ENCODE measurements at places on chromosomes 1 and 21.

DNA sequence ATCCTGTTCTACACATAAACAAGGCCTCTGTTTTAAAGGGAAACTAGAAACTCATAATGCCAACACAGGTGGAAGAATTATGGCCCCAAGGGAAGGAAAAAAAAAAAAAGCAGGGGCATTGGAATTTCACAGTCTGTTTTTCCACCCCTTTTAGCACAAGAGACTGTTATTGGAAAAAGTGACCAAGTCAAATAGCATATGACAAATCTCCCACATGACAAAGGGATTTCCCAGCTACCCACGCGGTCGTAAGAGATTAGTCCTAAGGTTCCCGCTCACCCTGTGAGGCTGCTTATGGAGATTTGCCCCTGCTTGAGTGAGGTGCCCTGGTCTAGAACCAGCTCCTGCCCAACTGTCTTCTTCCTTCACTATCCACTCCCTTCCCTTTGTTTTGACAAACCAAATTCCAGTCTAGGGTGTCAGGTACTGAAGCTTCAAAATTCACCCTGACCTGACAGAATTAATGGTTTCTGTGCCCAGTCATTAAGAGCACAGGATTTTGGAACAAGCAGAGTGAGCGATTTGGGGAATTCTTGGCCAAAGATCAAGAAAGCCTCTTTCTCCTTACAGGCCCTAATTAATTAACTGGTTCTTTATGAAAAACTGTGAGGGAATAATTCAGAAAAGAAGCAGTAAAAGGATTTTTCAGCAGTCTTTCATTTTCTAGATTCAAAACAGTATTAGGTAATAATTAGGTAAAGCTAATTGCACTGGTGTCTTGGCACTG, 107.3 kb downstream of the NMNAT2 start:
- DNase-seq, result no peak

DNA sequence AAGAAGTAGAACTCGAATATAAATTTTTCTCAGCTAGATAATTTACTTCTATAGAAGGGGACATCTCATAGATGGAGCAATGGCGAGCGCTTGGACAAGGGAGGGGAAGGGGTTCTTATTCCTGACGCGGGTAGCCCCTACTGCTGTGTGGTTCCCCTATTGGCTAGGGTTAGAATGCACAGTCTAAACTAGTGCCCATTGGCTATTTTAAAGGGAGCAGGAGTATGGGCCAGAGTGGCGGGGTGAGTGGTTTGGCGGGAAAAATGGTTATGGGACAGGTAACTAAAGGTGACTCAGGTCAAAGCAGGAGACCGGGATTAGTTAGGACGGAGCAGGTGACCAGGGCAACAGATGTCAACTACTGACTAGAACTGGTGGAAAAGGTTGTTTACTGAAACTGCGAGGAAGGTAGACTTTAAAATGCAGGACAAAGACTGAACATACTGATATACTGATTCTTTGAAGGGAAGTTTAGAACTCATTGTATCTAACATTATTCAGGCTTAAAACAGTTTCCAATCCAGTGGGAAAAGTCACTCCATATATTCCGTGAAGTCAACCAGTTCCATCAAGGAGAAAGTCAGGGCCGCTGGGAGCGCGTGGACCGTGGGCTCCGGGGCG, 940 bp upstream of the ATAD3A start:
- peak; percentile 38 for DNase-seq

DNA sequence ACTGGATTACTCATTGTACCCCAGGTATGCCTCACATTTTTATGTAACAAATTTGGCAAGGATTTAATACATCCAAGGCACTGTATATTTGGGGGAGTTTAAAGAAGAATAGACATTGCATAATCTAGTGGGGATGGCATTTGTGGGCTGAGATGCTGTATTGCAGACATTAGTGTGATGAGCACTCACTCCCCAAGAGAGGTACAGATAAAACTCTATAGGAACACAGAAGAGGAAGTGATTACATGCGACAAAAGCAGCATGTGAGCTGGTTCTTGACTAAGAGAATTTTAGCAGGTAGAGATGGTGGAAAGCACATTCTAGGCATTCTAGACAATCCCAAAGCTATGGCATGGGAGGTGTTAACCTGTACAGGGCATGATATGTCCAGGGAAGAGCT, 24.2 kb upstream of the CDC14A start:
- no peak for DNase-seq

- peak; percentile 45 for DNase-seq
Measured at GRCh38 chr1:156602557-156602993, 1.3 kb upstream of the GPATCH4 start.

- no peak for DNase-seq
Measured at GRCh38 chr1:2595261-2595811, 8.8 kb downstream of the PRXL2B start.

DNA sequence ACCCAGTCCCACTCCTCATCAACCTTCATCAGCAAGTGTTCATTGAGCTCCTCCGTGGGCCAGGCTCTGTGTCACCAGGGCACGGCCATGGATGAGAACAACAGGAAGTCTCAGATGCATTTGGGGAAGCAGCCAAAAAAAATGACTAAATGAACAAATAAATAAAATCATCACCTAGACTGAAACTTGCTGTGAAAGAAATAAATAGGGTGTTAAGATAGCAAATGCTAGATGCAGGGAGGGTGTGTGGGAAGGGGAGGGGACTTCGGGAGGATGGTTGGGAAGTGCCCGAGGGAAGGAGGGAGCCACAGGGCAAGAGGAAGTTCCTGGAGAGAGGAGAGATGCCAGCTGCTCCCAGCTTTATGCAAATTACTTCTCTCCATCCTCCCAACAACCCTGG, 696.7 kb downstream of the PTPRU start:
- DNase-seq, result peak; percentile 13

GRCh38 chr1:165574295-165574694, 30.5 kb downstream of the LRRC52 start:
- DNase-seq, result no peak

DNA sequence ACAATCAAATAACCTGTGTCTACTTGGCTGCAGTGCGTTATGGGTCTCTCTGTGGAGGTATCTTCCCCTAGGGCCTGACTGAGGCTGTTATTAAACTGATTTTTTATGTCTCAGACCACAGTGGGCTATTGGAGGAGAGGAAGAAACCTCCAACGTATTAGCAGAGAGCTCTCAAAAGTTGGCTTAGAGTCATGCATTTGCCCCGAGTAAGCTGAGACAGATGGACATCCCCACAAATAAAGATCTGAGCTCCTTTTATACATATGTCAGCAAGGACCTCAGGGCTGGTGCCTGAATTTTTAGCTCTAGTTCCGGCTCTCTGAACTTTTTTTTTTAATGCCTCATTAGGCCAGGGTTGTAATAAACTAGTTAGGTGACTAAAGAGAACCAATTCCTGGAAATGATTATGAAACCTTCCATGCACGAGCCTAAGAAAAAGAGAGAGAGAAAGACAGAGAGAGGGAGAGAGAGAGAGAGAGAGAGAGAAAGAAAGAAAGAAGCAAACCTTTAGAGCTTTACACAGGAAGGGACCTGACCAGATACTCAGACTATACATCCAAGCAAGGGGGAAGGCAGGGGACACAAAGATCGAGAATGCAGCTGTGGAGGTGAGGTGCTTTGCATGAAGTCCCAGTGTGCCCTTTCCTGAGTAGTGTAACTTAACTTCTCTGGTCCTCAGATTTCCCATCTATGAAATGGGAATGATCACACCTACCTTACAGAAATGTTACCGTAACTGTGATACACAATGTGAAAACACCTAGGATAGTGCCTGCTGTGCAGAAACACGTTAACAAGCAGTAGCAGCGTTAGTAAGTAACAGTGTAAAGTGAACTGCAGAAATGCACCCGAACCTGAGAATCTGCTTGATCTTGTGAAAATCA, 8.4 kb upstream of the PIGR start:
- DNase-seq, result no peak

GRCh38 chr1:233543338-233544255, 70.3 kb upstream of the KCNK1 start:
- DNase-seq, result peak; percentile 88

GRCh38 chr1:112460615-112461014, 48.1 kb upstream of the WNT2B start:
- no peak for DNase-seq

DNA sequence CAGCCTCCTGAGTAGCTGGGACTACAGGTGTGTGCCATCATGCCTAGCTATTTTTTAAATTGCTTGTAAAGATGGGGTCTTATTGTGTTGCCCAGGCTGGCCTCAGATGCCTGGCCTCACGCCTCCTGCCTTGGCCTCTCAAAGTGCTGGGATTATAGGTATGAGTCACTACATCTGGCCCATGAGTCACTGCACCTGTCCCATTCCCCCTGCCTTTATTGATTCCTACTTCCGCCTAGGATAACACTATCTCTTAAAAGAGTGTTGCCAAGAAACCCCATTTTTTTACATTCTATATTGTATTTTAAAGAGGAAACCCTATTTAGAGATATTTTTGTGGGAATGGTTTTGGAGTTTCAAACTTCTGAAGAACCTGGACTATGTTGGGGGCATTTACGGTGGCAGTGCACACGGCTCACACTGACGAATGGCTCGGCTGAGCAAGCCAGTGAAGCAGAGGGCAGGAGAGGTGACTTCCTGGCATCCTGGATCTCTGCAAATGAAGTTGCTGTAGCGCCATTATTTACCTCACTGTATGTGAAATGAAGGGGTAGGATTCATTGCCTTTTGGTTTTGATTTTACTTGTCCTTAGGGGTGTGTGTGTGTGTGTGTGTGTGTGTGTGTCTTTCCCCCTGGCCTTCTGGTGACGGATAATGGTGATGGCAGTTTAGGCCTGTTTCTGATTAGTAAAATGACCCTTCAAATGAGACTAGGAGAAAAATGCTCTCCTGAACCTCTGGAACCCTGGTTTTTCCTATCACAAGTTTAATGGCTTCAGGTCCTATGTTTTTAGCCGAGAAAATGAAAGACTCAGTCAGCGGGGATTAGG, 22.5 kb downstream of the KIF26B start:
- no peak for DNase-seq

GRCh38 chr1:178086294-178086693, 7.6 kb upstream of the RASAL2 start:
- DNase-seq, result no peak

- peak; percentile 77 for DNase-seq
Measured at GRCh38 chr1:20551945-20552727, at the start of gene FAM43B. TSS of gene FAM43B (plus strand) at chr1:20552573. CDS start at chr1:20552974, 401 bp downstream.

- DNase-seq, result peak; percentile 95
Measured at GRCh38 chr1:200483491-200484143, 73.8 kb upstream of the ZNF281 start.

DNA sequence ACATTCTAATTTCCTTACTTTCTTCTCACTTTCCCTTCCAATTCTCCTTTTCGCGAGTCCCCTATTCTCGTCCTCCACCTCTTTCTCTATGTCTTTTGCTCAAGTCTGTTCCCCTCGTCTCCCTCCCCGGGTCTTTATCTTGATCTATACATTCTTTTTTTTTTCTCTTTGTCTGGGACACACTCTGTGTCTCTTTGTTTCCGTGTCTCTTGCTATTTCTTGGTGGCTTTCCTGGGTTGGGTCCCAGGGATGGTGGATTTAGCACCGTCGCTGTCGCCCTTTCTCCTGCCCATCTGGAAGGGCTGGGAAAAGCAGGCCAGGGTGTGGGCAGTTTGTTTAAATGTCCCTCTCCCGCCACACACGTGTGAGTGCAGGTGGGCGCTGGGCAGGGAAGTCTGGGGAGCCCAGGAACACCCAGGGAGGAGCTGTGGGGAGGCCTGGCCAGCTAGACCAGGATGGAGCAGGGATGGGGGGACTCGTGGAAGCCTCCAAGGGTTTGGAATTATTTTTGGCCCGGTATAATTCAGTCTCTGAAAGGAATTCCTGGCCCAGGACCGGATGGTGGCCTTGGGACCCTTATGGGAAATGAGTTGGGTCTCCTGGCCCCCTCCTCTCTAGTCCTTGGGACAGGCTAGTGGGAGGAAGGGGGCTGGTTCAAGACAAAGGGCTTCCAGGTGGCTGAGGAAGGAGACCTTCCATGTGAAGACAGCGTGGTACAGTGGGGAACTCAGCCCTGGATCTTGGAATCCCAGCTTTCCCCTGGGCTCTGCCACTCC, 9.5 kb upstream of the ID3 start:
- DNase-seq, result no peak

- no peak for DNase-seq
Measured at GRCh38 chr1:210455840-210456603, 127.3 kb downstream of the HHAT start.

GRCh38 chr1:187157552-187157951, 328.8 kb downstream of the PLA2G4A start:
- no peak for DNase-seq

GRCh38 chr1:22168412-22168973, 25.6 kb upstream of the WNT4 start:
- no peak for DNase-seq

- peak; percentile 77 for DNase-seq
Measured at GRCh38 chr1:214331827-214332423, 51.0 kb downstream of the SMYD2 start.

DNA sequence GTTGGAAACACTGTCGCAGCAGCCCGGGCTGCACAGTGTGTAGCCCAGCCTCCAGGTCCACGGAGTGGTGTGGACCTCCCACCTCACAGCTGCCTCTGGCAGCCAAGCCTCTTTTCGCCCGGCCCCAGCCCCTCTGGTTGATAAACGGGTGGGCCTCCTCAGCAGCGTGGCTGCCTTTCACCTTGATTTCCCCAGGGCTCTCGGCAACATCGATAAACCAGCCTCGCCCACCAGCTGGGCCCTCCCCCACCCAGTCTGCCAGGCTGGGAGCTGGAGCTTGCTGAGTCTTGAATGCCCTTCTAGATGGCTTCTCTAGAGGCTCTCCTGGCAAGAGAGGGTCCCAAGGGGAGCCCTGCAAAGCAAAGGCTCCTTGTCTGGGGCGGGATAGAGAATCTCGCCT, 31.0 kb upstream of the LHX4 start:
- DNase-seq, result no peak

GRCh38 chr1:196544617-196545016, 63.6 kb downstream of the KCNT2 start:
- no peak for DNase-seq

- DNase-seq, result peak; percentile 56
Measured at GRCh38 chr1:24149866-24150233, 6.9 kb upstream of the IL22RA1 start.

DNA sequence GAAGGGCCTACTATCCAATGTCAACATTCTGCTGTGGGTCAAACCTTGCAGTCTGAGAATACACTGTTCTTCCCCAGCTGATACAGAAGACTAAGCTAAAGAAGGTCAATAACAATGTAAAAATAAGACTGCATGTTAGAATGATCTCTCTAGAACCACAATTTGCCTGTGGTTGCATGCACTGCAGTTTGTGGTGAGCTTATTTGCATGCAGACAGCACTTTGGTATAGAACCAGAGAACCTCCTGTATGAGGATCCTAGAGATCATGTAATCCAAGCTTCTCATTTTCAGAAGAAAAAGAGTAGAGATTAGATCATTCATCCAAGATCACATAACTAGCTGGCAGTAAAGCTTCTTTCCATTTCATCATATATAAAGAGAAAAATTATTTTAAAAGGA, 15.8 kb downstream of the SYNJ1 start:
- DNase-seq, result no peak

DNA sequence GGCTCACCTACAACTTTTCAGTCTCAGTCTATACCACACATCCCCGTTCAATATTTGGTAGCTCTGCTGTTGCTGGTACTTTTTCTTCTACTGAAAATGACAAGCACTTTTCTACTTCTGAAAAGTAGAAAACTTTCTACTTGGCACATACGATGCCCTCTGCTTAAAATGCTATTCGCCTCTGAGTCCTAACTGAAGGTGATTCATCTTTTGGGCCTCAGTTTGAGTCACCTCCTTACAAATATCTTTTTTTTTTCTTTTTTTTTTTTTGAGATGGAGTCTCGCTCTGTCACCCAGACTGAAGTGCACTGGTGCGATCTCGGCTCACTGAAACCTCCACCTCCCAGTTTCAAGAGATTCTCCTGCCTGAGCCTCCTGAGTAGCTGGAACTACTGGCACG, 136.0 kb upstream of the CYYR1 start:
- no peak for DNase-seq
